ENCODE measurements at places on chromosomes 5 and 9. TPM values are rescaled to one million over a fixed set of nuclear protein-coding genes. Genes with fewer than 3 reads are reported as not detected.
A peak's percentile ranks its signal among the peaks of the same experiment; 100 is the strongest.

DNA sequence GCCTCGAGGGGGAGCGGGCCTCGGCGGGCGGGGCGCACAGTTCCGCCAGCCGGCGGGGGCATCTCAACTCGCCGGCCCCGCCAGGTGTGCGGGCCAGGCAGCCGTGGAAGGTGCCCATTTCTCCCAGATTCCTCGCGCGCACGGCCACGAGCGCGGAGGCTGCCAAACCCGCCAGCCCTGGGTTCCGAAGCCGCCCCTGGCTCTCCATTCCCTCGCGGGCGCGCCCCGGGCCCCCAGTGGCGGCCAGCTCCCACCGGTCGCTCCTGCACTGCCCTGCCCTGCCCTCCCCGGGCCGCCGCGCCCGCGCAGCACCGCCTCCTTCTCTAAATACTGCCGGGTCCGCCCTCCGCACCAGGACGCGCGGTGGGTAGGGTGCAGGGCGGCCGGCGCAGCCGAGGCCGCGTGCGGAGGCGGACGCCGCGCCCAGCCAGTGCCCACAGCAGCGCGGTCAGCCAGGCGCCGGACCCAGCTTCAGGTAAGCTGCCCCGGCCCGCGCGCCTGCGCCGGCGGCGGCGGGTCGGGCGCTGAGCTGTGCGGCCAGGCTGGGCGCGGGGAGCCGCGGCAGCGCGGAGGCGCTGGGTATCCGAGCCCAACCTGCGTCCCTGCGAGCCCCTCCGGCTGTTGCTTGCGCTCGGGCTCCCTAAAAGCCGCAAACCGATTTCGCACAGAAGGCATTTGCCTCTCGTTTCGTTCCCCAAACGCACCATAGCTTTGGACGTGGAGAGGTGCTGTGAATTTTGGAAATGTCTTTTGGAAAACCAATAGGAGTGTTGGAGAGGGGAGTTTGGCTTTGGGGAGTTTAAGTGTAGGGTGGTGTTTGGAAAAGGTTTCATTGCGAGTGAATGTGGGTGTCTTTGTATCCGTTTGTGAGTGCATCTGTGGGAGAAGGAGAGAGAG, at the start of gene TMEM171:
TSS of gene TMEM171 (plus strand) at position 354 of the 897 bp plus-strand sequence. CDS start 2,799 bp downstream, outside the sequence.
- no peaks in the 10 kb centered on the region for H3K36me3 ChIP-seq
- no peak within 1 kb of the TSS for H3K27ac ChIP-seq
- peaks cover 17% of the 10 kb centered on the region for H3K4me1 ChIP-seq
- no peak within 1 kb of the TSS for H3K4me3 ChIP-seq
- peaks cover 68% of the 10 kb centered on the region for H3K27me3 ChIP-seq

SPATA31A3 gene
- not detected for total RNA-seq

DNA sequence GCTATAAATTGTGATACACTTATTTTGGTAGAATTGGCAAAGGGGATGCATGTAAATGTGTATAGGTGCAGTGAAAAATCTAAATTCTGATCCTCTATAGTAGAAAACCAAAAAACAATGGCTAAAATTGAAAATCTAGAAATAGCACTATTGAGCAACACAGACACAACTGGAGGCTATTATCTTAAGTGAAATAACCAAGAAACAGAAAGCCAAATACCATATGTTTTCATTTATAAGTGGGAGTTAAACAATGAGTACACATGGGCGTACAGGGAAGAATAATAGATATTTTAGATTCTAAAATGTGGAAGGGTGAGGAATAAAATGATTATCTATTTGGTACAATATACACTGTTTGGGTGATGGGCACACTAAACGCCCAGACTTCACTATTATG, 183.2 kb upstream of the TUSC1 start:
- DNase-seq = no peak
- H3K4me3 ChIP-seq = no peak overlapping the region
- H3K27ac ChIP-seq = no peak overlapping the region
- no peaks in the 10 kb centered on the region for H3K36me3 ChIP-seq
- no peaks in the 10 kb centered on the region for H3K4me1 ChIP-seq

DNA sequence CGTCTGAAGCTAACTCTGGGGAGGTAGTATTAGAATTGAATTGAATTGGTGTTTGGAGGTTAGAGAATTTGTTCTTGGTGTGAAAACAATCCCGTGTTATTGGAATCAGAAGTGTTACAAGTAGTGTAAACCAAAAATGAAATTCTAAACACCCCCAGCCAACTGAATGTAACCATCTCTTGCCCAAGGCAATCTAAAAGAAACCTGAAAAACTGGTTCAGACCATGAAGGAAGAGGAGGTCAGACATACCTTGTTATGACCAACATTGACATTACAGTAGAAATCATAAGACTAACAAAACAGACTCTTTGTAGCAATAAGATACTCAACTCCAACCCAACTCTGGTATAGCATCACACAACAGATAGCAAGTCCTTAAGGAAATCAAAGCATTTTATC, 159.0 kb downstream of the TUSC1 start:
- H3K36me3 ChIP-seq = no peaks in the 10 kb centered on the region
- H3K27ac ChIP-seq = no peak overlapping the region
- H3K27me3 ChIP-seq = no peaks in the 10 kb centered on the region
- H3K4me3 ChIP-seq = no peak overlapping the region
- DNase-seq = no peak
- no peaks in the 10 kb centered on the region for H3K4me1 ChIP-seq

DNA sequence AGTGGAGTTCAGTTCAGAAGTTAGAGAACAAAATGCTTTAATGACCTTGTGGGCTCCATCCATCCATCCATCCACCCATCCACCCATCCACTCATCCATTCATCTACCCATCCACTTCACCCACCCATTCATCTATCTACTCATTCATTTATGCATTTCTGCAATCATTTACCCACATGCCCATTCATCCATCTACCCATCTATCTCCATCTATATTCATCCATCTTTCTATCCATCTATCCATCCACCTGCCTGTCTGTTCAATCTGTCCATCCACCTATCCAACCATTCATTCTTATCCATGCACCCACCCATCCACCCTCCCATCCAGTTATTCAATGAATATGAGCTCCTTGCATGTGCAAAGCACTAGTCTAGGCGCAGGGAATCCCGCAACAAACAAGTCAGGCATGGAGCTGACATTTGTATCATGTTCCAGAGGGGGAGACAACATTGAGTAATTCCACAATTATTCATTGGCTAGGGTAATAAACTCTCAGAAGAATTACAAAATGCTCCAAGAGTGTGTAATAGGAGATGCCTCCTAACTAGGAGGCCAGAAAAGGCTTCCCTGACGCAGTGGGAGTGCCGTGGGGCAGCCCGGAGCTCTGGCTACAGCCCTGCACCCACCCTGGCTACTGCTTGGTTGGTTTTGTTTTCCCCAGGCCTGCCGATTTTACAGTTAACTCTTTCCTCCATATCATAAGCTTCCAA, 211.2 kb downstream of the NXNL2 start:
- H3K27ac ChIP-seq = no peak overlapping the region
- H3K27me3 ChIP-seq = no peaks in the 10 kb centered on the region
- H3K4me1 ChIP-seq = peaks cover 13% of the 10 kb centered on the region
- no peaks in the 10 kb centered on the region for H3K36me3 ChIP-seq
- H3K4me3 ChIP-seq = no peak overlapping the region

SVEP1 gene
- total RNA-seq = 0.81 TPM

NR3C1 gene
- total RNA-seq = 36.0 TPM

DNA sequence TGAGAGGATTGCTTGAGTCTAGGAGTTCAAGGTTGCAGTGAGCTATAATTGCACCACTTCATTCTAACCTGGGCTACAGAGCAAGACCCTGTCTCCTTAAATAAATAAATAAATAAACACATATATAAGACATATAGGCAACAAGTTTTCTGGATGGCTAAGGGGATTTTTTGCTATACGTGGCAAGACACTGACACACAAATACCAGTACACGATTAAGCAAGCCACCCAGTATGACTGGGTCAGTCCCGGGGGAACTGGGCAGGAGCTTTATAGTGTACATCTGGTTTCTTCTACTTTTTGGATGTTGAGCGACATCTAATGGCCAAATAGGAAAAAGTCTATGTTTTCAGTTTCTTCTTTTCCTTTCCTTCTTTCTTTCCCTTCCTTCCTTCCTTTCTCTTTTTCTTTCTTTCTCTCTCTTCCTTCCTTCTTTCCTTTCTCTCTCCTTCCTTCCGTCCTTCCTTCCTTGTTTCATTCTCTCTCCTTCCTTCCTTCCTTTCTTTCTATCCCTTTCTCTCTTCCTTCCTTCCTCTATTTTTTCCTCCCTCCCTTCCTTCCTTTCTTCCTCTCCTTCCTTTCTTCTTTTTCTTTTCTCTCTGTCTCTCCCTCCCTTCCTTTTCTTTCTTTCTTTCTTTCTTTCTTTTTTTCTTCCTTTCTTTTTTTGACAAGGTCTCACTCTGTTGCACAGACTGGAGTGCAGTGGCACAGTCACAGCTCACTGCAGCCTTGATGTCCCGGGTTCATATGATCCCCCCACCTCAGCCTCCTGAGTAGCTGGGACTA, 47.0 kb upstream of the PLIN2 start:
- peak; percentile 44 for DNase-seq
- H3K27me3 ChIP-seq = no peaks in the 10 kb centered on the region
- no peaks in the 10 kb centered on the region for H3K36me3 ChIP-seq
- H3K27ac ChIP-seq = no peak overlapping the region
- no peak overlapping the region for H3K4me3 ChIP-seq

DNA sequence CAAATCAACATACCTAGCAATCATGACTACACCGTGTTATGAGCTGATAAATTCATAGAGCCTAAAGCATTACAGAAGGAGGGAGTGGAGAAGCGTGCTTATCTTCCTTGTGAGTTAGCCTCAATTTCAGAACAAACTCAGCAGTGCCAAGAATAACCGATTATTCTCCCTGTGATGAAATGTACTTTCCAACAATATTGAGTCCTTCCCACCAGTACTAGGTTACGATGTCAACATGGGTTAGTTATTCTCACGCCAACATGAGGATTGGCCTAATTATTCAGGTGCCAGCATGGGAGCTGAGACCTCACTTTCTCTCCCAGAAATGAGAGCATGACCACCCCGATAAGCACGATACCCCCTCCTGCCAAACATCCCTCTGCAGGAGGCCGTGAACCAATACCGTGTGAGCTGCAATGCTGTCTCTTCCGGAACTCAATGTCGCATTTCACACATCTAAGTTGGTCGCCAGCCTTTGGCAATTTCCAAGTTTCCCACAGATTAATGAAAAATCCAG, 193.7 kb downstream of the ENC1 start:
- H3K4me3 ChIP-seq = no peak overlapping the region
- H3K36me3 ChIP-seq = no peaks in the 10 kb centered on the region
- no peak overlapping the region for H3K27ac ChIP-seq
- H3K4me1 ChIP-seq = no peaks in the 10 kb centered on the region
- DNase-seq = no peak

DNA sequence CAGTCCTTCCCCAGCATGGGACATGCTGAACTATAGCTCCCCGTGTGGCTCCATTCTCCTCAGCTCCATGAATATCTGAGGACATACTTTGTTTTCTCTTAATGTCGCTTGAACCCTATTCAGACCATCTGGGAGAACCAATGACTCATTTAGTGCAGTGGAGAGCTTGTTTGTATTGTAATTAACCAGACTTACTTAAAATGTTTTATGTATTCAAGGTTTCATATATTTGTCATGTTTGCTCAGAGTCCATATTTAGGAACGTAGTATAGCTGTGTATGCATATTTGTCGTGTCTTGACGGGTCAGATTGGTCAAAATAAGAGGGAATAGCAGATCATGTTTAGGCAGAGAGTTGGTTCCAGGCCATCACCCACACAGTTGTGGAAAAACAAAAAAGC, 150.1 kb upstream of the NTRK2 start:
- H3K4me1 ChIP-seq = no peaks in the 10 kb centered on the region
- H3K4me3 ChIP-seq = no peak overlapping the region
- DNase-seq = no peak
- H3K27me3 ChIP-seq = no peaks in the 10 kb centered on the region
- H3K36me3 ChIP-seq = no peaks in the 10 kb centered on the region

DNA sequence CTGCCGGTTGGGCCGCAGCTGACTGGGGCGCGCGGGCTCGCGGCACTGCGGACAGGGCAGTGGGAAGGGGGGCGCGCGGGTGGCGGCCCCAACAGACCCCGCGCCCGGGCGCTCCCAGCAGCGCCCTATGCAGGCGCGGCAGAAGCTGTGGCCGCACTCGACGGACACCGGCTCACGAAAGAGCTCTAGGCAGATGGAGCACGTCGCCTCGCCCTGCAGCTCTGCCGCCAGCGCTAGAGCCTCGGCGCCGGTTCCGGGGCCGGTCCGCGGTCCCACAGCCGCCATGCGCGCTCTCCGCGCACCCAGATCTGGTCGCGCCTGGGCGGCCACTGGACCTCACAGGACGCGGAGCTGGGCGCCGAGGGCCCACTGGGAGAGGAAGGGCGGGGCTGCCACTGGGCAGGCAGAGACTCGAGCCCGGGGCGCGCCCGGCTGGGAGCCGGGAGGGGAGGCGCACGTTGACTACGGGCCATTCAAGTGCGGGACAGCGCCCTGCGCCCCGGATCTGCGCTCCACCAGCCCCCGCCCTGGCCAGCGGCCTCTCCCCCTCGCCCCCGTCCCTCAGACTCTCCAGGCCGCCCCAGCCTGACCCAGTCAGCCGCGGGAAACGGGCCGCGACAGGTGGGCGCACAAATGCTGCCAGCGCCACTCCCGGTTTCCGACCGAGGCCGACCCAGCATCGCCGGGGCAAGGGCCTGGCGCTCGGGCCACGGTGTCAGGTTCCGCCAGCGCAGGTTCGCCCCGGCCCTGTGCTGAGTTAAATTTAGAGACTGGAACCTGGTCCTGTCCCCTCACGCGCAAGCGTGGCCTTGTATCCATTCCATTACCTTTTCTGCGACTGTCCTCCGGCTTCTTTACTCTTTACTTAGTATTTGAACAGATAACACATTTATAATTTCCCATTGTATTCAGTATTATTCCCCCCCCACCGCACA, at the start of gene TRIM7:
TSS of gene TRIM7 (minus strand) at position 371 of the 935 bp plus-strand sequence. CDS start at position 285, 86 bp downstream.
- H3K4me3 ChIP-seq = peak within 1 kb of the TSS; percentile 60
- no peaks in the 10 kb centered on the region for H3K36me3 ChIP-seq
- H3K4me1 ChIP-seq = peaks cover 22% of the 10 kb centered on the region
- no peaks in the 10 kb centered on the region for H3K27me3 ChIP-seq
- H3K27ac ChIP-seq = peak within 1 kb of the TSS; percentile 56
- peak; percentile 58 for DNase-seq

HAVCR2 gene
- not detected for total RNA-seq

GRCh38 chr5:170294556-170294955, 3.0 kb downstream of the LCP2 start:
- H3K27me3 ChIP-seq = no peaks in the 10 kb centered on the region
- no peaks in the 10 kb centered on the region for H3K4me1 ChIP-seq
- H3K27ac ChIP-seq = no peak overlapping the region
- no peak overlapping the region for H3K4me3 ChIP-seq
- H3K36me3 ChIP-seq = 0 out of 3 replicates have a peak, but pooled peaks cover 5% of the 10 kb centered on the region
- DNase-seq = no peak

GRCh38 chr5:159951387-159951786, 35.1 kb downstream of the ADRA1B start:
- H3K4me3 ChIP-seq = no peak overlapping the region
- peak; percentile 16 for DNase-seq
- H3K27me3 ChIP-seq = peaks cover 5% of the 10 kb centered on the region
- no peaks in the 10 kb centered on the region for H3K36me3 ChIP-seq

- H3K27ac ChIP-seq = no peak overlapping the region
- H3K4me3 ChIP-seq = no peak overlapping the region
These were observed 166.2 kb downstream of the TMEM38B start for GRCh38 chr9:105860516-105860915.

All from K562 (cell line).